Nucleus accumbens (tissue), 56 donors: ENCODE measurements at places on chromosomes 7 and 10.

GRCh38 chr10:117294735-117295134 lies 53.8 kb downstream of the SLC18A2 start:
- DNase-seq: no peak

DNA sequence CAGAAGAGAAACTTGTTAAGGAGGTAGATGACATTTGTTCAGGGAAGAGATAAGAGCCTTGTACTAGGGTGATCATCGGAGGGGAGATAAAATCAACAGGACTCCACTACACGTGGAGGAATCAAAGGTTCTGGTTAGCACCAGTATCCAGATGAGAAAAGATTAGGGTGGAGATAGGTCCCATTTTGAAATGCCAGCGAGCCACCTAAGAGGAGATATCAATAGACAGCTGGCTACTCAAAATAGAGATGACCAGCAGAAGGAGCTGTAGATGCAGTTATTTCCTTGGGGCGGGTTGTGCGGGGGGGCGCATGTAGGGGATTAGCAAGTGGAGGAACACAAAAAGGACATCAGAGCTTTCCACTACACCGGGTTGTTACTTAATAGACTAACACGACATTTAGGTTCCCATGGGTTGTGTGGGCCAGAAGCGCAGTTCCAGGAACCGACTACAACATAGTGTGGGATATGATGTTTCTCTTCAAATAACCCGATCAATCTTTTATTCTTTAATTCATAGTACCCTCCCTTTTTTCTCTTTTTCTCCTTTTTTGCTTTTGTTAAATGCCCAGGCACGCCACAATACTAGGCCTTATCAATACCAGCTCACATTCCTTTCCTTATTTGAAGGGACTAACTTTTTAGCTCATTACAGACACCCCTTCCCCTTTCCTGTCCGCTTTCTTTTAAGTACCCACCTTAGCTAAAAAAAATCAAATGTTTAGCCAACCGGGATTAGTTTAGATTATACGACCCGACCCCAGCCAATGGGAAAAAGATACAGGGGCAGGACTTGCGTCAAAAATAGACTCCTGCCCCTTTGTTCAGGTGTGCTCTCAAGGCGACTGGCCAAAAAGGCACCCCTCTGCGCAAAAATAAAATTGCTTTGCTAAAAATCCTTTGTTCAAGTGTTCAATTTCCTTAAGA lies 2.0 kb upstream of the KIF11 start:
- peak; percentile 11 for DNase-seq

DNA sequence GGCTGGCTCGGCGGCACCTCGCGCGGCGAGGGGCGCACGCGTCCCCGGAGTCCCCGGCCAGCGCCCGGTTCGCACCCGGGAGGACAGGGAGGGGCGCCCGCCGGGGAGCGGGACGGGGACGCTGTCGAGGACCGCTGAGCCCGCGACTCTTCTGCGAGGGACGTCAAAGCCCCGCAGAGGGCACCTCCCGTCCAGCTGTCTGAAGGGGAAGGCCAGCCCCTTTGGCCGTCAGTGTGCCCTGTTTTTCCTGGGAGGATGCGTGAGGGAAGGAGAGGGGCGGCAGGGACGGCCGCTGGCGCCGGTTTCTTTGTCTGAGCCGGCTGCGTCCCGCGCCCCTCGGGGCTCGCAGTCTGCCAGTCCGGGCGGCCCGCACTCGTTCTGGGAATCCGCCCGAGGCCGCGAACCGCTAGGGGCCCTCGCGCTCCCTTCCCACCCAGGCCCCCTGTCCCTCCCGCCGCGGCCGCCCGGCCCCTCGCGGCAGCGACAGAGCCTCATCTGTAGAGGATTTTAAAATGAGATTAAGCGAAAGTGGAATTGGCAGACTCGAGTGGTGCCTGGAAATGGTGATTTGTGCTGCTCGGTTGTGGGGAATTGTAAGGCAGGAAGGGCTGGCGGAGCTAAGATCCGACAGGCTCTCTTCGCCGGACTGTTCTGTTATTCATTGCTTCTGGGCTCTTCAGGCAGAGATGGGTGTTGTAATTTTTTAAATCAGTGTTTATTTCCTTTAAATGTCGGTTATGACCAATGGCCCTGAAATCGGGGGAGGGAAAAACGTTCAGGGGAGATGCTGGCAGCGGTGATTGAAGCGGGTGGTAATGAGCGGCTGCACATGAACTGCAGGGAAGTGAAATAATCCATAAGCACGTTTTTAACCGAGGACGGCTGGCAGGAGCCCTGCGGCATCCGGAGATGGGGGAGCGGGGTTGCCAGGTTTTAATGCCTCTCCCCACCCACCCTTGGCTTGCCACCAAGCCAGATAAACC lies 618 bp upstream of the RELN start:
- DNase-seq: peak; percentile 8

GRCh38 chr10:18406136-18406535 lies 245.3 kb downstream of the NSUN6 start:
- DNase-seq: no peak

DNA sequence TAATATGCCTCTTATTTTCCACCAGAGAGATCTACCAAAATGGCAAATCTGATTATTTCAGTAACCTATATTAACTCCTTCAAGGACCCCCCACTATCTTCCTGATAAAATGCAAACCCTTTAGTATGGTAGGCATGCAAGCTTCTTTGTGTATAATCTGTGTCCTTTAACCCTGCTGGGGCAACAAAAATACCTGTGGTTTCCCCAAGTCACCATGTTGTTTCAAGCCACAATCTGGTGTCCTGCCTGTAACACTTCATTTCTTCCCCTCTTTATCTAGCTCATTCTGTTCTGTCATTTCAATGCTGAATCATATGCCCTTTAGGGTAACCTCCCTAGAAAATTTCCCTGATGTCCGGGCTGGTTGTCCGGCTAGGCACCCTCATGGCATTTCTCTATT lies 5.3 kb downstream of the CALCR start:
- no peak for DNase-seq

DNA sequence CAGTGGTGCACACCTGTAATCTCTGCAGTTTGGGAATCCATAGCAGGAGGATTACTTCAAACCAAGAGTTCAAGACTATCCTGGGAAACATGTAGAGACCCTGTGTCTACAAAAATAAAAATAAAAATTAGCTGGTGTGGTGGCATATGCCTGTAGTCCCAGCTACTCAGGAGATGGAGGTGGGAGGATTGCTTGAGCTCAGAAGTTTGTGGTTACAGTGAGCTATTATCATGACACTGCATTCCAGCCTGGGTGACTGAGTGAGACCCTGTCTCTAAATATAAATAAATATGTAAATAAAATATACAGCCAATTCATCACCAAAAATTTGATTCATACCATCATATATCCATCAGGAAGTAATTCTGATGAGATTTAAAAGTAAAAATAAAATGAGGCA lies 60.9 kb downstream of the ANKRD7 start:
- no peak for DNase-seq

- no peak for DNase-seq
These were observed 28.9 kb downstream of the MAD1L1 start for GRCh38 chr7:2203766-2204300.

DNA sequence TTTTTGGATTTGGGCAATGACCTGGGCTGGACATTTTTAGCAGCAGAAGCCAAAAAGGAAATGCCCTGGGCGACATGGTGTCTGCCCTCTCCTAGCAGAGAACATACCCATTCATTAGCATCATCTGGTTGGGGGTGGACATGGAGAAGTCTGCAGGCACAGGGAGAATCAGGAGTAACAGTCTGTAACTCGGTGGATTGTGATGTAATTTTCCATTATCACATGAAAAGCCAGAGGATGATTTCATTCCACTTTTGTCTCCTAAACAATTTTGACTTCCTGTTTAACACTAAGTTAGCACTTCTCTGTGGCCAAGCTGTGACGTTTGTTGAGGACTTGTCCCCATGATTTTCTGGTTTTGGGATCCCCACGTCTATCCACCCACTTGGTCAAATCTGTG lies 153.8 kb upstream of the HABP2 start:
- DNase-seq: no peak

GRCh38 chr10:126846959-126847358 lies 58.3 kb upstream of the DOCK1 start:
- no peak for DNase-seq

DNA sequence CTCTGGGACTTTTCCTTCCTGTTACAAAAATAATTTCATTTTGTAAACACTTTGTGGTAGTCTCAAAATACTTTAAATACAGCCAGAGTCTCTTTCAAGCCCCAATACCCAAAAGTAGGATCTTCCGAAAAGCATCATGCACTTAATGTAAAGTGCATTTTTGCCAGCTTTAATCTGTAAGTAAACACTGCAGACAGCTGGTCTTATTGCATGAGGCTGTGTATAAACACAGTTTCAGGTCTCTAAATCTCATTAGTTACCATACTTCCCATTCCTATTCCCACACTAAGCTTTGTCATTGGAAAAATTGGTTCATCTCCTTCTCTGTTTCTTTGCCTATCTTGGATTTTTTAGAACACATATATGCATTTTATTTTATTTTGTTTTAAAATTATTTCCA lies 87.6 kb upstream of the GNAI1 start:
- DNase-seq: no peak

DNA sequence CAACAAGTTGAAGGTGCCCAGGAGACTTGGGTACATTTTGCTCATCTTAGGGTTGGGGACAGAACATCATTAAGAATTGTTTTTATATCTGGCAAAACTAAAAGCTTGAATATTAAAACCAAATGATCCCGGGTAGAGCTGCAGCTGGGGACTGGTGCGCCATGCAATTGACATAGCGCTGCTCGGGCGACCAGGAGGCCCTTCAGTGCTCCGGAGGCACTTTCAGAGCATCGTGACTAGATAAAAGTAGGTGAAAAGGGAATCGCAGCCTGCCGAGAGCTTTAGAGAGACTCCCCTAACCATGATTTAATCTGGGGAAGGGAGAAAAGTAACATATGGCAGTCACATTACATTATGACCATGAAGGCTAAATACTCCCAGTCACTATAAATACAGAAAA lies 21.4 kb downstream of the FOXK1 start:
- DNase-seq: no peak

DNA sequence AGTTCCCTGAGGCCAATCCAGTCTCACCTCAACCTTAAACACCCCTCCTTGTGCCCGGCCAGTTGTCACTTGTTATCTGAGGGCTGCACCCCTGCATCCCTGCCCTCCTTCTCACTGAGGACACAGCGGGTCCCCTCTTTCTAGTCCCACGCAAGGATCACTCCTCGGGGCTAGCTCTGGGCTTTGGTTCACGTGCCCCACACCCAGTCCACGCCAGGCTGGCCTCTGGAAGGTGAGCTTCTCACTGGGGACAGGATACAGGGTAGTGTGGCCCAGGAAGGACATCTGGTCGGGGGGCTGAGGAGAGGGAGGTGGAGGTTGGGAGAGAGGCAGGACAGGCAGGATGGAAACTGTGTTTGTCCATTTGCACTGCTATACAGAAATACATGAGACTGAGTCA lies 25.5 kb downstream of the UPP1 start:
- no peak for DNase-seq

GRCh38 chr7:7565746-7566650 lies 686 bp upstream of the MIOS start:
- no peak for DNase-seq
